Natural killer cell (primary cell): ENCODE measurements at places on chromosomes 1 and 21.
A peak's percentile ranks its signal among the peaks of the same experiment; 100 is the strongest.

GRCh38 chr1:81547912-81548303, 252.8 kb upstream of the ADGRL2 start:
- no peak for DNase-seq

DNA sequence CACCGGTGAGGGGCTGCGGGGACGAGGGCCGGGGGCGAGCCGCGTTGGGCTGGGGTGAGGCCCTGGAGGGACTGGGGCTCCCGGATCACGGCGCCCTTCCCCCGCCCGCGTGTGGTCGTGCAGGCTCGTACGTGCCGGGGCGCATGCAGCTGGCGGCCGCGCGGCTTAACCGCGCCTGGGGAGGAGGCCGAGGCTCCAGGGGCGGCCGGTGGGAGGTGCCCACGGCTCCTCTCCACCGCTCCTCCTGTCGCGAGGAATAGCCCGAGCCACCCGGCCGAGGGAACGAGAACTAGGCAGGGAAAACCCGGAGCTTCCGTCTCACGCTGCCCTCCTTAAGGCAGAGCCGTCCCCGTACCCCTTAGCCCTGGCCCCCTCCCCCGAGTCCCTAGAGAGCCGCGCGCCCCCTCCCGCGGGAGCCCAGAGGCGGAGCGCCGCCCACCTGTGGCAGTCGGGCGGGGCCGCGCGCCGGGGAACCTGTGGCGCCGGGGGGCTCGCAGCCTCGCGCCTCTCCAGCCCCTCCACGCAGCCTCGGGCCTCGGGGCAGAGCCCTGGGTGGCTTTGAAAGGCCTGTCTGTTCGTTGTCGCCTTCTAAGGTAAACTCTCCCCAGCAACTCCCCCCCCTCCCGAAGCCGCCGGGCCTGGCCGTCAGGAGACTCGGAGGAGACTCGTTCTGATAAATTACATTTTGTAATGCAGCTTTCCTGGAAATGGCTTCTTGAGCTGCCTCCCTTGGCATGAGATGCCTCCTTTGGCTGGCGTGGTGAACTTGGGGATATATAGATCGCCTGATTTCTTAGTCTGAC, 746 bp downstream of the AK4 start:
- DNase-seq, result no peak

- DNase-seq, result peak; percentile 90
Measured at GRCh38 chr1:244074559-244075171, 23.6 kb downstream of the ZBTB18 start.

- no peak for DNase-seq
Measured at GRCh38 chr1:118303534-118303933, 118.5 kb upstream of the SPAG17 start.

- no peak for DNase-seq
Measured at GRCh38 chr1:158049853-158050252, 56.4 kb downstream of the KIRREL1 start.

GRCh38 chr1:60078182-60078581, 4.6 kb upstream of the C1orf87 start:
- DNase-seq, result no peak

DNA sequence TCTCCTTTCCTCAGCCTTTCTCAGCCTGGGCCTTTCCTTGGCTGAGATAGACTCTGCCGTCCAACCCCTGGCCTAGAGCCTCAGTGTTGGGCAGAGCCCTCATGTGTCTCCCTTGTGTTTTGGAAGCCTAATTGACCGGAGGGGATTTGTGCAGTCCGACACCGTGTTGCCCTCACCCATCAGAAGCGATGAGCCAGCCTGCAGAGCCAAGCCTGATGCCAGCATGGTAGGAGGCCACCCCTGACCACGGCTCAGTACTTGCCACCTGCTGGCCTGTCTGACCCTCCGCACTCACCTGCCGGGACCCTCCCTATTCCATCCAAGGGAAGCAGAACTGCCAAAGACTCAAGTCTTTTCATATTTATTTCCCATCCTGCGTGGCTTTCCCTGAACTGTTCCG, 9.3 kb upstream of the SFN start:
- DNase-seq, result no peak

GRCh38 chr1:244276646-244277045, 175.1 kb downstream of the ADSS2 start:
- no peak for DNase-seq

DNA sequence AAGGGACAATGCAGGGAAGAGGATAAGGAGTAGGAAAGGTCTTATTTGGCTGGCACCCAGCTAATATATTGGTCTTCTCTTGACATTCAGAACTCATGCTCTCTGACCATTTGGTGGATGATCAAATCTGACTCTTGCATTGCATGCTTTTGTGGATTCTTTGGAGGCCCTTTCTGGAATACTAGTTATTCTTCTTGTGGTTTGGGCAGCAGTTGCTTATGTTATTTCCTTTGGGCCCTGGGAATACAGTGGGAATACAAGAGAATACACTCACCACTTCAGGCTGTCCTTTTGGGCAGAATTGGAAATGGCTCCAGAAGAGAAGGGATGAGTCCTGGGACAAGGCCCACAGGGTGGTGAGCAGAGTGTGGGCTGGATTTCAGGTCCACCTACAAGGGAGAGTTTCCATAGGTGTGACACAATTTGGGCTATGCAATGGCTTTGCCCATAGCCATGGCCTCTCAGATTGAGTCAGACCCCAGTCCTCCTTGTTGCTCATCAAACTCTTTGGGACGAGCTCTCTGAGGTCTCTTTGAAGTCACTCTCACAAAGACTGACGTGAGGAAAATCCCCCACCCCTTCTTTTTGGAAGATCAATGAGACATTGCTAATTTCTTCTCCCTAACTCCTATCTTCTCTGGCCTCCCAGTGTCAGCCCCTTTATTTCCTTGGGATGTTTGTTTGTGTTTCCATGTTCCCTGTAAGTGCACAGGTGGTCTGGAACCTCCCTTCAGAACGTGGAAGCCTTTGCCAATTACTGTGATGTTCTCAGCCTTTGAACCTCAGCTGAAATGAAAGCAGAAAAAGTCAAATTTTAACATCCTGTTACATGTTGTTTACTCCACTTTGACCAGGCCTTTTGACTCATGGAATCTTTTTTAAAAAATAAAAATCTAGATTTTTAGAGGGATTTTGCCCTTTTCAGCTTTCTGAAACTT, 19.4 kb downstream of the HSD11B1 start:
- peak; percentile 45 for DNase-seq

- DNase-seq, result no peak
Measured at GRCh38 chr21:21530680-21531079, 532.5 kb downstream of the NCAM2 start.

DNA sequence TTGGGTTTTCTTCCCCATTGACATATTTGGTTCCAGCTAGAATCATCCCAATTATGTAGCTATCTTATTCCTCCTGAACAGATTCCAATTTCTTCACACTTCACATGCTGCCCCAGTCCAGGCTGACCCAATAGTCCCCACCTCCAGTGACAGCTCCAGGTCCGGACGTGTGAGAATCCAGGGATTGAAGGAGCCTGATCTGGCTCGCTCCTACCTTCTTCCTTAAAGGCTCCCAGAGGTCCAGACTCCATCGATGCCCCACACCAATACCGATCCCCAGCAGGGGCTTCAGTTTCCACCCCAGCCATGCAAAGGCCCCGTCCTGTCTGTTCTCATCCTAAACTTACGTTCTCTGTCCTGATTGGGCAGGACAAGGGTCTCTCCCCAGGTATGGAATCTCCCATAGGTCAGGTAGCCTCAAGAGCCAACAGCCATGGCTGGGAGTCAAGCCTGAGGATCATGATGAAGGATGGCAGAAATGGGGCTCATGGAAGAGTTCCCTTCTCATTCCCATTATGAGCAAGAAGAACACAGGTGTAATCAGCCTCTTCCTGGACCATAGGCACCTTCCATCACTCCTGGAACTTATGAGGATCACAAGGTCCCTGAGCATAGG, 20.4 kb upstream of the SLAMF9 start:
- DNase-seq, result no peak

DNA sequence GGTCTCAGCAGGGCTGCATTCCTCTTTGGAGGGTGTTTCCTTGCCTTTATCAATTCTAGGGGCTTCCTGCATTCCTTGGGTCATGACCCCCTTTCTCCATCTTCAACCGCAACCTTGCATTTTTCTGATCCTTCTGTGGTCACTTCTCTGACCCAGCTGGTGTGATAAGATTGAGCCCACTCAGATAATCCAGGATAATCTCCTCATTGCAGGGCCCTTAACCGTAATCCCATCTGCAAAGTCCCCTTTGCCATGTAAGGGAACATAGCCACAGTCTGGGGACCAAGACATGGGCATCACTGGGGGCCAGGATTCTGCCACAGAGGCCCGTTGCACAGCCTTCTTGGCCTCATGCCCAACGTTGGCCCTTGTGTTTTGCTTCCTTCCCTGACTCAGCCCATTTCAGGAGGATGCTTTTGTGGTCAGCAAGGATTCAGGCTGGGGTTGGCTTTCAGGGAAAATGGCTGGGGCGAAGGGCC, 35.0 kb upstream of the IL19 start:
- no peak for DNase-seq

DNA sequence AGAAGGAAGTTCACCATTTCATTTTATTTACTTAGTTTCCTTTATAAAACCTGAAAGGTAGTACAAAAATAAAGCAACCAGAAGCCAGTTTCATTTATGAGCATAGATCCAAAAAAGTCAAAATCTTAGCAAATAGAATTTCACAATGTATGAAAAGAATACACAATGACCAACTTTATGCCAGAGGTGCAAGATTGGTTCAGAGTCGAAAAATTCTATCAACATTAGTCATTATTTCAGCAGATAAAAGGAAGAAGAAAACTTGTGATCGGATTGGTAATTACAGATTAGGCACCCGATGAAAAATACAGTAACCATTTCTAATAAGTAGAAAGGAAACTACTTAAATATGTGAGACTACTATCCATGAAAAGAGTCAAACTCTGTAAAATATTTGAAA, 89.1 kb downstream of the ITSN1 start:
- DNase-seq, result no peak

GRCh38 chr21:35738347-35738961, 321.9 kb downstream of the SETD4 start:
- DNase-seq, result no peak

DNA sequence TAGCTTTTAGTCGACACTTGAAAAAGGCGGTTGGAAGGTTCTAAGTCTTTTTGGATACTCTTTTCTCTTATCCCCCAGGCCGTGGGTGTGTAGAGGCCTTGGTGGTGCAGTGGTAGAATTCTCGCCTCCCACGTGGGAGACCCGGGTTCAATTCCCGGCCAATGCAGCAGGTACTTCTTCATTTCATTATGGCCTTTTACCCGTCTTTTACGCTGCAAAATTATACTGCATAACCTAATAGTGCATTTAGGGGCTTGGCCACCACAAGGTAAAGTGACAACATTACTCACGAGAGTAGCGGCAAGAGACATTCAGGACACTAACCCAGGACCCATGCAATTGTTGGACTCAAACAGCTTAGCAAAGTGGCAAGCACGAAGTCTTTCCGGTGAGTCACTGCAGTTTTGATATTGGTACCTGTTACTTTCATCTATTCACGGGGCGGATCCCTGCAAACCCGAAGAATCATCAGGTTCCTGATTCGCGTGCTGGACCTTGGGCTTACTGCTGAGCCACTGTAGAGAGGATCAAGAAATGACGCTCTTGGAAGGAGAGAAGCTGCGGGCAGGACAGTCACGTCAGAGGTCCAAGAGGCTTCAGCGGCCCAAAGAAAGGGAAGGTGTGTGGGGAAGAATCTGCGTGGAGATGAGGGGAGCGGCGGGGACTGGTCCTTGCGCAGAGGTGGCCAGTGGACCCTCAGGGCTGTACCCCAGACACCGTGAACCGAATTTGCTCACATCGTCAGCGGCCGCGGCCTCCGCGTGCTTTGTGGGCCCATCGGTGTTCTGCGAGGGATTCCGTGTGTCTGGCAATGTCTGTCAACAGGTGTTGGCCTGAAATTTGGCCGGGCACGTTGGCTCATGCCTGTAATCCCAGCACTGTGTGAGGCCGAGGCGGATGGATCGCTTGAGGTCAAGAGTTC, 12.9 kb upstream of the RNU1-4 start:
- no peak for DNase-seq
